ENCODE measurements at places on chromosomes 3 and 15. TPM values are rescaled to one million over a fixed set of nuclear protein-coding genes. Genes with fewer than 3 reads are reported as not detected.

DNA sequence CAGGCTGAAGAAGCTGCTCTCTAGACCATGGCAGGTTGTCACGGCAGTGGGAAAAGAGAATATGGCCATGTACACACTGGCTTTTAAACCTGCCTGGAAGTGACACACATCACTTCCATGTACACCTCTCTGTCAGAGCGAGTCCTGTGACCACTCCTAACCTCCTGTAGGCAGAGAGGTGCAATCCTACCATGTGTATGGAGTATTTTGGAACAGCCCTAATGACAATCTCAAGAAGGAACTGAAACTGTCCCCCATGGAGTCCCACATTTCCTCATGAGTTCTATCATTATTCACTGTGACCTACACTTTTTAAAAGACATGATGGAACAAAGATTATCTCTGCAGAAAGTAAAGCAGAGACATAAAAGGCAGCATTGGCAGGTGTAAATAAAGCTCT is 153.4 kb upstream of the PFN2 start:
- no peak for DNase-seq

DNA sequence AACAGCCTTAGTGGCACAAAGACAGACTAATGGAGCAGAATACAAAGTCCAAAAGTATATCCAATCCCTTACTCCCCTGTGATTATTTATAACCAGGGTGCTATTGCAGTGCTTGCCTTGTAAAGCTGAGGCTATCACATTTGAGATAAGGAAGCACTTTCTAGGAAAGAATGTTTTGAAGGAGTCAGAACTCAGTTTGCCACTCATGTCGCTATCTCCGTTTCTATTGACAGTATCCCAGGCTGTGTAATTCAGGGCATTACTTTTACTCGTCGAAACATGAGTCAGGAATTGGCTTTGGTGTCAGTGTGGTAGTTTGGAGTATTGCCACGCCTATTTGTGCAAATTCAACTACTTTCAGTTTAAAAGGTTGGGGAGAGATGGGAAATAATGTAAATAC is 78.4 kb downstream of the FBXL2 start:
- no peak for DNase-seq

DNA sequence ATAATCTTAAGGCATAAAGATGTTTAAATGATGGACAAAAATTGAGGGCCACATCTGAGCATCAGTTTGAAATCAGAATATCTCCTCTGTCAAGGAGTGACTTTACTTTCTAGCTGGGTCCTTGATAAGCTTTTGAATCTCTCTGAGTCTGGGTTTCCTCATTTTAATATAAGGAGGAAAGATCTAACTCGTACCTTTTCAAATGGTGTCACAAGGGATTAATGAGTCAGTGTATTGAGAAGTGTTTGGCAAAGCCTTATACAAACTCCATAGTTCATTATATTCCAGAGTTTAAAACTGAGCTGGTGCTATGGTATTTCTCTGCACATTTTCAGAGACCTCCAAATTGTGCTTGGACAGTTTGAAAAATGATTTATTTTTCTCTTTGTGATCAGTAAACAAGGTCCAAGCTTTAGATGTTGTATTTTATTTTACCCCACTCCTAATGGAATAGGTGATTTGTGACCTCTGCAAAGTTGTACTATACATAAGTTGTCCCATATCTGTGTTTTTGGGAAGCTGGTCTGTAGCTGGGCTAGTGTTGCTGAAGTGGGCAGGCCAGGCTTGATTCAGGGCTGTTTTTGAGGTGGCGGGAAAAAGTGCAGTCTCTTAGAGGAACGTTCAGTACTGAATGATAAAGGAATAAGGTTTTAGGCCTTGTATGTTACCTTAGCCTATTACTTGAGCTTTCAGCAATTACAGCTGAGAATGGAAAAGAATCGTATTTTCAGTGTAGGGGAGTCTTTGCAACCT is 5.6 kb downstream of the FNDC3B start:
- no peak for DNase-seq

The GLDN gene
- 4.2 TPM for total RNA-seq

The PLA2G4D gene
- 23.6 TPM for total RNA-seq

The EFHB gene
- total RNA-seq, result not detected

Measured in suprapubic skin (tissue), 4 donors.